ENCODE measurements at places on chromosomes 13 and 19.

GRCh38 chr19:10567656-10568055 is 1.1 kb downstream of the CDKN2D start:
- no peak for DNase-seq

DNA sequence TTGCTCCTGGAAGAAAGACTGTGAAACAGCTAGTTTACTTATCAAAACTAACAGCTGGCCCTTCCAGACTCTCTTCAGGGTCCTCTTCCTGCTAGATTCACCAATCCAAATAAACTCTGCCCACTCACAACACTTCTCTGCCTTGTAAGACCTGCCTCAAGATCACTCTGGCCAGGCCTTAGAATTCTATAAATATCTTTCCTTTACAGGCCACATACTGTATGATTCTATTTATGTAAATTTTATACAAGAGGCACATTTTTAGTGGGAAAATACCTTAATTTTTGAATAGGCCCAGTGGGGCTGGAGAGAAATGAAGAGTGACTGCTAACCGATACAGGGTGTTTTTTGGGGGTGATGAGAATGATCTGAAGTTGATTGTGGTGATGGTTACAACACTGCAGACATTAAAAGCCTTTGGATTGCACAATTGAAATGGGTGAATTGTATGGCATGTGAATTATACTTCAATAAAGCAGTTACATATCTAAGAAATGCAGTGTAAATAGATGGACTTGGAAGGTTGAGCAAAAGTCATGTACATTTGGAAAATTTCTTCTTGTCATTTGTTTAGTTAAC is 141.8 kb downstream of the GPC5 start:
- DNase-seq, result no peak

DNA sequence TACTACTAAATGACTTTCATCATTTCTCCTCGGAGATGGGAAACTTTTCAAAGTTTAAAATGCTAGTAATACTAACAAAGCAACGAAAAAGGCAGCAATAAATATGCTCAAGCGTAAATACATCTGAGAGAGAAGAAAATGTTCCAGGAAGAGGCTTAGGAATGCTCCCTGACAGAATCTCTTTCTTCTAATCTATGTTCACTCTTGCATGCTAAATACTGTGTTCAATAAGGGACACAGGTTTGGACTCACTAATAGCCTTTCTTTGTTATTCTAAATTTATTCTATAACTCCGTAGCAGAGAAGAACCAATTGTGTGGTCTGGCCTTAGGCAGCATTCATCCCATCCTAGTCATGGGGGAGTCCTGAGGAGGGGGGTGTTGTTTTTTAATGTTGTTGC is 823.0 kb downstream of the PCDH9 start:
- DNase-seq, result peak; percentile 54

DNA sequence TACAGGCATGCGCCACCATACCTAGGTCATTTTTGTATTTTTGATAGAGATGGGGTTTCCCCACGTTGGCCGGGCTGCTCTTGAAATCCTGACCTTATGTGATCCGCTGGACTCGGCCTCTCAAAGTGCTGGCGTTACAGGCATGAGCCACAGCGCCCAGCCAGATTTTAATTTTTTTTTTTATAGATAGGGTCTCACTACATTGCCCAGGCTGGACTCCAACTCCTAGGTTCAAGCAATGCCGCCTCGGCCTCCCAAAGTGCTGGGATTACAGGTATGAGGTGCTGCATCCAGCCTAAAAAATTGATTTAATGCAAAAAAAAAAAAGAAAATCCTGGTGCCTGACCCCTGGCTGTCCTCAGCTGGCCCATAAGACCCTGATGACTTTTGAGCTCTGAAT is 24.9 kb upstream of the CERS4 start:
- DNase-seq, result no peak

DNA sequence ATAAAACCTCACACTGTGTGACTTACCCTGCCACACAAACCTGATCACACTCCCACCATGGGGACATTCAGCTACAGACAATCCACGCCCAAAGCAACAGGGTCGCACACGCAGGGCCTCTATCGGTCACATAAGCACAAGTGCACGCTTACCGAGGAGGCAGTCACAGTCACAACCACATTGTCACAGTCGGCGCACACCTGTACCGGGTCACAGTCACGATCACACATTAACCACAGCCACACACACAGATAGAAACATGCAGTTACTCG is 579 bp downstream of the ZNF566 start:
- DNase-seq, result peak; percentile 39

GRCh38 chr19:12994701-12995595 is at the start of gene NFIX:
TSS of gene NFIX (plus strand) at chr19:12995475. CDS start at chr19:12995838, 363 bp downstream.
- peak; percentile 74 for DNase-seq

DNA sequence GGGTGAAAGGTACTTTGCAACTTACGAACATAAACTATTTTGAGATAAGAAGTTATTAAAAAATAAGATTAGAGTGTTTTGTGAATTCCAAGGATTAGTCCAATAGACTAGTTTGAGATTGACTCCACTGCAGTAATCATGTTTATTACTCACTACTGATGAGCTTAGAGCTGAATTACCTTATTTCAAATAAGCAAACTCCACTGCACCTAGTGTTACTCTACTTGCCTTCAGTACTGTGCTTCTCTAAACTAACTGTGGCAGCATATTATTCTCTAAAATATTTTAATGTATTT is 111.7 kb downstream of the MIPEP start:
- DNase-seq, result no peak

- DNase-seq, result no peak
Observed at GRCh38 chr19:7863157-7863970, 10.8 kb downstream of the PRR36 start.

- no peak for DNase-seq
Observed at GRCh38 chr19:49857061-49857837, 6.3 kb downstream of the PTOV1 start.

GRCh38 chr13:97913206-97913605 is 40.3 kb upstream of the IPO5 start:
- no peak for DNase-seq

- DNase-seq, result no peak
Observed at GRCh38 chr13:100022798-100023197, 41.2 kb downstream of the ZIC2 start.

GRCh38 chr13:103961784-103962183 is 895.6 kb upstream of the SLC10A2 start:
- no peak for DNase-seq

GRCh38 chr13:42740753-42741152 is 40.6 kb upstream of the FAM216B start:
- no peak for DNase-seq

DNA sequence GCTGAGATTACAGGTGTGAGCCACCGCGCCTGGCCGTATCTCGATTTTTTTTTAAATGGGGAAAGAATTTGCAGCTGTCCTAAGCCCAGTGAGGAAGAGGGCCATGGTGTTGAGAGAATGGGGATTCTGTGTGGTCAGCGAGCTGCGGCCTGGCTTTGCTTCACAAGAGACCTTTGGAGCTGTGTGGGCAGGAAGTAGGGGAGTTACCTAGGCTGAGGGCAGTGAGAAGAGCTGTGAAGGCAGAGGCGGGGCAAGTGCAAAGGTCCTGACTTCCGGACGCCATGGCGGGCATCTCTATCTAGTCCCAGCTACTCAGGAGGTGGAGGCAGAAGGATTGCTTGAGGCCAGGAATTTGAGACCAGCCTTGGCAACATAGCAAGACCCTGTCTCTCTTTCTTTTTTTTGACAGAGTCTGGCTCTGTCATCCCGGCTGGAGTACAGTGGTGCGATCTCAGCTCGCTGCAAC is 4.9 kb downstream of the AP2A1 start:
- DNase-seq, result no peak

- DNase-seq, result no peak
Observed at GRCh38 chr19:6233056-6233826, 46.5 kb downstream of the MLLT1 start.

DNA sequence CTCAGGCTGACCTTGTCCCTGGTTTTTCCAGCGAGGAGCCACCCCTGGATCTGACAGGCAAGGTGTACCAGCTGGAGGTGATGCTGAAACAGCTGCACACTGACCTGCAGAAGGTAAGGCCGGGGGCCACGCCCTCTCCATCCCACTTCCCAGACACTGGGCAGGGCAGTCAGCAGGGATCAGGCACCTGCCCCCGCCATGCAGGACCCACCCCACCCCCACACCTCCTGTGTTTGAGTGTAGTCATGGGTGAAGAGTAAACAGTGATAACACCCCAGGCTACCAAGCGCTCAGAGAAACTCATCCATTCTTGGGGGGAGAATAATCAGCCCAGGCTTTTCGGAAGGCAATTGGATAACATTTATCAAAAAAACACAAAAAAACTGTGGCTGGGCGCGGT is 19.9 kb downstream of the DPF1 start:
- DNase-seq, result no peak

DNA sequence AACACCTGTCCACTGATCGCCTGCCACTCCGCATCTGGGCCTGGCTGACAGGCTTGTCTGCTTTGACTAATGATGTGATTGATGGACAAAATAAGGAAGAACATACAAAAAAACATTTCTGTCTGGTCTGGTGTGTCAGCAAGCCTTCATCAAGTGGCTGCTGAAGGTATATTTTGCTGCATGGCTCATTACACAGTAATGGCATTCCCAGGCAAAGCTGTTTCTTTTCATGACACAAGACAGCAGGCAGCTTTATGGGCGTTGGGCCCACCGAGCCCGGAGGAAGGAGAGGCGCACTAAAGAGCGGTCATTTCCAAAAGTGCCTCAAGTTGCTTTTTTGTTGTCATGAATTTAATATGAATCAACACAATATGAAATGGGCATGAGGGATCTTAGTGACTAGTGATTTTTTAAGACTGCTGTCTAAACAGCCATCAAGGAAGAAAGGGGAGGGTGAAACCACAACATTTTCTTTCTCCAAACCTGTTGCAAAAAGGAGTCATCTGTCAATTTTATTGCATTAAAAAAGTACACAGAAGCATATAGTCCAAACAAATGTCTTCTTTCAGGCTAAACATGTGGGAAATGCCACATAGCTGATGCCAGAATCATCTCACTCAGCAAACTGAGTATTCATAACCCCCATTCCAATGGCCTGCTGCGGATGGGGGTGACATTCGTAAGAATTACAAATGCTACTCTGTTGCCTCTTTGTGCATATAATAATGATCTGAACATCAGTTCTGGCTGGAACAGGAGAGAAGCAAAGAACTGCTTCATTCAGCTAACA is 476.6 kb downstream of the ZNF536 start:
- DNase-seq, result no peak

GRCh38 chr19:55287361-55288079 is 3.7 kb downstream of the BRSK1 start:
- DNase-seq, result no peak
